ENCODE measurements at places on chromosomes 6 and 20.

GRCh38 chr6:78594668-78595066 lies 272.7 kb upstream of the IRAK1BP1 start:
- no peak for DNase-seq

GRCh38 chr6:22716721-22717120 lies 147.4 kb downstream of the HDGFL1 start:
- no peak for DNase-seq

GRCh38 chr6:110575925-110576463 lies 99.6 kb upstream of the SLC22A16 start:
- no peak for DNase-seq

DNA sequence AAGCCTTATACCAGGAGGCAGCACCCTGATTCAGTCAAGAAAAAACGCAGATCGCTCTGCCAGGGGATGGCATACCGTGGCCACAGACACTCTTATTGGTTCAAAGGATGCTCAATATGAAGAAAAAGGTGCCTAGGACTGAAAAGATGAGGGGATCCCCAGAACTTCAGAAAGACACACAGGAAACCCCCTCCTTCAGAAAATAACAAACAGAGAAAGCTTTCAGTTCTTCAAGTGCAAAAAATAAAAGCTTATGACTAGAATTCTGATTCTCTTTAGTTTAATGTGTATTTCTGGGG lies 17.7 kb upstream of the MYB start:
- peak; percentile 46 for DNase-seq

GRCh38 chr6:137233911-137234863 lies 15.0 kb upstream of the IFNGR1 start:
- no peak for DNase-seq

DNA sequence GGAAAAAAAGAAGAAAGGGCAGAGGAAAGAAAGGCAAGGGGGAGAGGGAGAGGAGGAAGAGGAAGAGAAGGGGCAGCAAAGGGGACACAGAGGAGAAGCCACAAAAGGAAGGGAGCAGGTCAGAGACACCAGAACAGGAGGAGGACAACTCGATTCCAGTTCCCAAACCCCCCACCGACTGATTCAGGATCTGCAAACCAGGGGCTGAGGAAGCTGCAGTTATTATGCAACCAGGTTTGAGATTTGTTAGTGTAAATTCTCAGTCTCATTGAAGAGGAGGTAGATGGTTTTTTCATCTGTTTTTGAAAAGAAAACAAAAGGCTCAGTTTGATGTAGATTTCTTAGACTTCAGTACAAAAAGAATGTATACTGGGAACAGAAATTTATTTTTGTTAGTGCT lies 202.8 kb downstream of the FOXC1 start:
- DNase-seq, result no peak
